ENCODE measurements at places on chromosomes 11 and 22.

GRCh38 chr11:78685156-78685555, 110.5 kb upstream of the NARS2 start:
- DNase-seq = no peak

- peak; percentile 91 for DNase-seq
Measured at GRCh38 chr11:126440792-126441514, 85.5 kb downstream of the ST3GAL4 start.

DNA sequence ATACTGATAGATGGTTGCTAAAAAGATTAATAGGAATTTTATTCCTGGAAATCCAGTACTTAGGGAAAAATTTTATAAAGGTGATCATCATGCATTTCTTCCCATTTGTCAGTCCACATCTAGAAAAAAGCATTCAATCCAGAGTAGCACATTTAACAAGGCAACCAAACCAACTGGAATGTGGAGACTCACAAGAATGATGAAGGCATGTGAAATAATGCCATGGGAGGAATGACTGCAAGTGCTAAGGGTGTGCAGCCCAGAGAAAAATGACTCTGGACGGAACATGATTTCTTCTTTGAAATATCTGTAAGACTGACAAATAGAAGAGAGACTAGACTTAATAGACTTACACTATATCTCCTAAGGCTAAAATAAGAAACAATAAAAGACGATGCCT, 33.8 kb downstream of the BLID start:
- DNase-seq = no peak

GRCh38 chr11:34941688-34942087, 25.3 kb downstream of the PDHX start:
- no peak for DNase-seq

GRCh38 chr11:8038393-8038792, 42.6 kb upstream of the TUB start:
- DNase-seq = no peak

DNA sequence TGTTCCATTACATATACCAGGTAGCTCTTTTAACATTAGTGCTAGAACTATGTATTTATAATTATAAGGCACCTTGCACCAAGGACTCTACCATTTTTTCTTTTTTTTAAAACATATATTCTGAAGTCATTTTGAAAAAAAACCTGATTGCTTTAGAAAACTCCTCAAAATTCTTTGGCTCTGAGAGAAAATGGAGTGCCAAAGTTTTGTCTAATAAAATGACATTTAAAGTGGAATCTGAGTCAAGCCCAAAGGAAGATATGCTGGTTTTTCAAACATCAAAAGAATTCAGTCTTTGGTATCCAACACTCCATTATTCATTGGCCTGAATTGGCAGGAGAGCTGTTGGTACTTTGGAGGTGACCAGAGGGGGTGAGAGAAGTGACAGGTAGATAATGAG, 116.5 kb downstream of the ME3 start:
- DNase-seq = no peak

DNA sequence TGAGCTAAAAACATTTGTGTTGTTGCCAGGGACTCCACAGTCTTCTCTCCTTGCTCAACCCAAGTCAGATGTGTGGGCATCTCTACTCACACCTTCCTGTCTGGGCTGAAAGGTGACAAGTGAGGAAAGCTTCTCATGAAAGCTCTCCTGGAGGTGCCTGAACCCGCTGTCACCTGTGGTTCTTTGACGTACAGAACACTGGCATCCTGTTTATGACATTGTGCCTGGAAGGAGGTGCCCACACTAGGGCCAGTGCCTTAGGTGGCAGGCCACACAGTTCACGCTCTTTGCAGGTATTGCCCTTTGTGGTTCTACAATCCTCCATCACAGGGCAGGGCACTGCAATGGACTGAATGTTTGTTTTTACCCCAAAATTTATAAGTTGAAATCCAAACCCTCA, 108.5 kb downstream of the CD44 start:
- DNase-seq = no peak

DNA sequence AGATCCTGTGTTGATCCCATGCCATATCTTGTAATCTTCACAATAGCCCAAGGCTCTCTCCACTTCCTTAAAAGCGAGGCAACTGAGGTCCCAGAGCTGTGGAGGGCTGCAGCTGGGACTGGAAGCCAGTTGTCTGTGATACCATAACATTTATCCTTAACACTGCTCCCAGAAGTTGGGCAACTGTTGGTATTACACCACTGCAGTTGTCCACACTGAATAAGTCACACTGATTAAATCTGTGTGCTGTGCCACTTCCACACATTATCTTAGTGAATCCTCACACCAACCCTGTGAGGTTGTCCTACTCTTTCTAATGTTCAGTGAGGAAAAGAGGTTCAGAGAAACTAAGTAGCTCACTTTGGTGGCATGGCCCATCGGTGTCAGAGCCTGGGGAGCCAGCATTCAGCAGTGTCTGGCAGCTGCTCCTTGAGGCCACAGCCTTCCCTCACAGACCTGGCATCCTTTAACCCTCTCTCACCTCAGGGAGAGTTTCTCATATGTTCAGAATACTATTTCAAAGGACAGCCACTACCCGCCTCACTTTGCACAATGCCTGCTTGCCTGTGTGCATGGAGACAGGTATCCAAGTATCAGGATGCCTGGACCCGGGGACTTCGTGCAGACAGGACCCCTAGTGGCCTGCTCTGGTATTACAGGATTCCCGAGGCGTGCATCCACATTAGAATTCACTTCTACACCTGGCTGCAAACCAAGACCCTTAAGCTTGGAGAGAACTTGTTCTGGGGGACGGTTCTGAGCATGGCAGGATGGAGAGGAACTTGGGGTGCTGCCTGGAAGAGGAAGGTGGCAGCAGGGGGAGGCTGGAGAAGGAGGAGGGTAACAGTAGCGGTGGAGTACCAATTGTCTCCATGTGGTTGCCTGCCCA, 221.9 kb upstream of the TBCEL start:
- DNase-seq = peak; percentile 75

- no peak for DNase-seq
Measured at GRCh38 chr11:110134110-110134509, 40.9 kb downstream of the ZC3H12C start.

DNA sequence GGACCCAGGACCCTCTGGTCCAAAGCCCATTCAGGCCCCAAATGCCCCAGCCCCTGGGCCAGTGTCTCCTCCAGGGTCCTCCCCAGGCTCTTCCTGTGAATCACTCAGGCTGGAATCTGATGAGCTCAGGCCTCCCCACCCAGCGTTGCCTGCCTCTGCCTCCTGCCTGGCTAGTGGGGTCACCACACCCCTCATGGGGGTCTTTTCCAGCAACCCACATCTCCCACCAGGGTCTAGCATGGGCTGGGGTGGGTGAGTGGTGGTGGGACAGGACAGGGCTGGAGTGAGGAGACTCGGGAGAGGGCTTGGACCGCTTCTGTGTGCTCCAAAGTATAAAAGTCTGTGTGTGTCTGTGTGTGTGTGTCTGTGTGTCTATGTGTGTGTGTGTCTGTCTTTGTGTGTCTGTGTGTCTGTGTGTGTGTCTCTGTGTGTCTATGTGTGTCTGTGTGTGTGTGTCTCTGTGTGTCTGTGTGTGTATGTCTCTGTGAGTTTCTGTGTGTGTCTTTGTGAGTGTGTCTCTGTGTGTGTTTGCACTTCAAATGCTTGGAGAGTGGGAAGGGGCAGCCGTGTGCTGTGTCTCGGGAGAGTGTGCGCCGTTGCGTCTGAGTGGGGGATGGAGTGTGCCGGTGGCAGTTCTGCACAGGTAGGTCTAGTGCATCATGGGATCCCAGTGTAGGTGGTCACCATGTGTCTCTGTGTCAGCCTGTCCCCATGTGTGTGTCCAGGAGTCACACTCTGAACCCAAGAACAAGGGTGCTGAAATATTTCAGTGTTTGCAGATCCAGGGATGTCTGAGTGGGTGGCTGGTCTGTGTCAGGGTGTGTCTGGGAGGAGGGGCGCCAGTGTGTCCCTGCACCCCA, 8.8 kb downstream of the RIN1 start:
- no peak for DNase-seq

GRCh38 chr11:119237515-119237914, 31.4 kb downstream of the CBL start:
- DNase-seq = no peak

DNA sequence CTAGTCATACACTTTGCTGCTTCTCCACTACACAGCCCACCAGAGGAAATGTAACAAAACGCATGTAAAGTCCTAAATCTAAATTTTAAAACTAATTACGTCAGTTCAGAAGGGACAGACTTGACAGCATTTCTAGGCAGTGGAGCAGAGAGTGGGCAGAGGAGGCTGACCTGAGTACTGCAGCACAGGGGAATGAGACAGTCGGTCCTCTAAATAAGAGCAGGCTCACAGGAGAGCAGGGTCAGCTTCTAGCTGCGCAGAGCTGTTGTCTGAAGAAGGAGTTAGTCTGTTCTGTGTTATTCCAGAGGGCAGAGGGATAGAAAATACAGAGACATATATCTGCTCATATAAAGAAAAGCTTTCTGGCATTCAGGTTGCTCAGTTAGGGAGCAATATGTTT, 40.3 kb downstream of the JHY start:
- no peak for DNase-seq

DNA sequence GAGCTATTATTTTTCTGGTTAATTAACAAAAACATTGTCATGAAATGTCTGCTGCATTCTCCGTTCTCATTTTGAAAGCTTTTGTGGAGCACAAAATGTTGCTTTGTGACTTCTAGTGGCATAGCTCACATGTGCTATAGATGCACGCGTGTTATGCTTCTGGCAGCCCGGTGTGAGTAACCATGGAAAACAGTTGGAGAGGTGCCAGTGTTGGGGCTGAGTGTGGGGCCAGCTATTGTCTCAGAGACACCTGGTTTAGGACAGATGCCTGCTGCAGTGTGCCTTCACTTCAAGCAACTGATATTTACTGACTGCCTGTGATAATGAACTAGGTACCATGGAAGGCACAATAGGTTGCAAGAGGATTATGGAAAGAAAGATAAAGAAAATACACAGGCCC, 760.6 kb downstream of the NTM start:
- DNase-seq = no peak

GRCh38 chr11:2582351-2582945, 117.3 kb downstream of the KCNQ1OT1 start:
- DNase-seq = peak; percentile 43

- DNase-seq = no peak
Measured at GRCh38 chr11:17748761-17749721, 14.5 kb downstream of the KCNC1 start.

DNA sequence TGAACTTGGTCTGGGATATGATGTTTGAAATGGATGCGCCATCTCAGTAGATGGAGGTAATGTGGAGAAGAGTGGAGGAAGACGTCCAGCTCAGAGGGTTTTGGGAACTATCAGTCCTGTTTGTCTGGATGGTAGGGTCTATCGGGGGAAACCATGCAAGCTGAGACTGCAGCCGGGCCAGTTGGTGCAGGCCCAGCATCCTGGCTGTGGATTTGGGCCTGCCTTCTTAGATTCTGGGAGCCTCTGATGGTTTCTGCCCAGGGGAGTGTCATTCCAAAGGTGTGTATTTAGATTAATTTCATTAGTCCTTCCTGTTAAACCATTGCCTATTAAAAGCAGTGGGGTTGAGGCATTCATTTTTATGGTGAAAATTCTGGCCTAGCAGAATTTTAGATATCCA, 31.6 kb downstream of the BMAL1 start:
- no peak for DNase-seq

- no peak for DNase-seq
Measured at GRCh38 chr11:120715239-120715638, 203.7 kb downstream of the GRIK4 start.

- no peak for DNase-seq
Measured at GRCh38 chr11:23893126-23893525, 603.7 kb upstream of the LUZP2 start.

DNA sequence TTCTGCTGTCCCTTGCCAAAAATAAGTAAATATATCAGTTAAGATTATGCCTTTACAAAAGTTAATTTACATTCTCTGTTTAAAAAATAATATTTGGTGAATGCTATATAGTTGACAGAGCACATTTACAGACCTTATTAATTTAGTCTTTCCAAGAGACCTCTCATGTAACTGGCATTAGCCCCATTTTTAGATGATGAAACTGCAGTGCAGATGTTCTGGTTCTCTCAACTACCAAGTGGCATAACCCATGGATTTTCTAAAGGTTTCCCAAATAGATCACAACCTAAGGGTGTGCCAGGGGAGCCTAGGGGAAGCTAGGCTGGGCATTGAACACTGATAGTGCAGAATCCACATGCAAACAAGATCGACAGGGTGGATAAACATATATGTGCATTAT, 88.5 kb downstream of the RNF169 start:
- no peak for DNase-seq

DNA sequence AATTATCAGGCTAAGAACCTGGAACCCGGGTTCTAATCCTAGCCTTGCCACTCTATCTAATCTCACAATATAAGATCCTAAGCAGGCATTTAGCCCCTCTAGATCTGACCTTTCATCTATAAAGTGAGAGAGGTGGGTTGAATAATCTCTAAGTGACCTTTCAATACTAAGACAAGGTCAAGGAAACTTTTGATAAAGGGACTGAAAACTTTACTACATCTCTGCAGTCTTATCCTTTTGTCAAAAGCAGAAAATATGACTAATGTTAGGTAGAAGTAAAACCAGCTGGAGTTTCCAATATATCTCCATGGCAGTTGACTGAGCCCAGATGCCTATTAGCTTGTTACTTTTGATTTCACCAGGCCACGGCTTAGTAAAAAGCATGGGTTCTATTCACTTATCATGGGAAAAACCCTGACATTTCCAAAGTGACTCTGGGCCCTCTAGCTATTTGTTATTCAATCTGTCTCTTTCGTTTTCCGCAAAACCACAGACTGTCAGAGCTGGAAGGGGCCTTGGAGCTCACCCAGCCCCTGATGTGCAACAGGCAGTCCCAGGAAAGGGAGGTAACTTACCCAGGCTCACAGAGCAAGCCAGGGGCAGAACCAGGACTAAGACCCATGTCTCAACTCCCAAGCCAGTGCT, 75.8 kb downstream of the RAB30 start:
- DNase-seq = no peak

- DNase-seq = no peak
Measured at GRCh38 chr11:98423933-98424332, 596.8 kb upstream of the CNTN5 start.

- no peak for DNase-seq
Measured at GRCh38 chr11:128036556-128037093, 550.7 kb downstream of the ETS1 start.

DNA sequence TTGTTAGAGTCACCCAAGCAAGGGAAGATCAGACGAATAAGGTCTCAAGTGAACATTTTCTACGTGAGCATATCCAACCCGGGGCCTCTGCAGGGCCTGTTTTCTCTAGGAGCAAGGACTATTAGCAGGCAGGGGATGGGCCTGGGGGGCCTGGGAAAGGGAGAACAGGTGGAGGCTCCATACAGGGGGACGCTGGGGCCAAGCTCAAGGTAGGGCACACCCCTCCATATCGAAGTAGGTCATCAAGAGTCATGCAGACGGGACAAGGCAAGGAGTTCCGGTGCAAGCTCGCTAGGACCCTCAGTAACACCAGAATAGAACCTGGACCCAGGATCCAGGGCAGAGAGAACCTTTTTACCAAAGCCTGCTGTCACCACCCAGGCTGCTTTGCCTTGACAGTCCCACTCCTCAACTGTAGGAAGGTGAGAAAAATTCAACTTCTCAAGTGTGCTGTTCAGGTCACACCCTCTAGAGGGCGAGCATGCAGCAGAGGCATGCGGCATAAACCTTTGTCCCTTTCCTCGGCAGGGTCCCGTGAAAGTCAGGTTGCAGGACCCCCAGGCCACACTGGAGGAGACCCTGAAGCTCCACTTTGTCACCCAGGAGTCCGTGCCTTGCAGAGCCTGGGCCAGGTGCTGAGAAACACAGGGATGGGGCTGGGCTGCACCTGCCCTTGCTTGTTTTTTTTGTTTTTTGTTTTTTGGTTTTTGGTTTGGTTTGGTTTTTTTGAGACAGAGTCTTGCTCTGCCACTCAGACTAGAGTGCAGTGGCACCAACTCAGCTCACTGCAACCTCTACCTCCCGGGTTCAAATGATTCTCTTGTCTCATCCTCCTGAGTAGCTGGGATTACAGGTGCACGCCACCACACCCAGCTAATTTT, 8.6 kb upstream of the APOBEC3B start:
- DNase-seq = peak; percentile 81
